ENCODE measurements at places on chromosomes 6 and 20.

GRCh38 chr6:106241498-106241897 is 84.1 kb downstream of the ATG5 start:
- DNase-seq: no peak

DNA sequence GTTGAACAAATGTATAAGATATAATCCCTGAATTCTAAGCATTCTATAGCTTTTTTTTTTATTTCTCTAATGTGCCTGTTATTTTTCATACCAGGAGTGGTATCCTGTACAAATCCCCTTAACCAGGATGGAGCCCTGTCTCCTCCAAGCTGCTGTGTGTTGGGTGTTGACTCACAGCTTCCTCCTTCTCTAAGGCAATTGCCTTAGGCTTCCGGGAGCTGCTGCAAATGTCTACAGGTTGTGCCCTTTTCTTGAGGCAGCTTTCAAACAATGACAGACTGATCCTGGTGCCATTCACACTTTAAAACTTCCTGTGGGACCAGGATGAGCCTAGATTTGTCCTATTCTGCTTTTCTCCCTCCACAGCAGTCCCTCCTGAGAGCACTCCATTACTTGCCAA is 173.2 kb downstream of the BTBD3 start:
- DNase-seq: no peak

GRCh38 chr6:46059608-46060007 is 43.9 kb upstream of the CLIC5 start:
- DNase-seq: no peak

DNA sequence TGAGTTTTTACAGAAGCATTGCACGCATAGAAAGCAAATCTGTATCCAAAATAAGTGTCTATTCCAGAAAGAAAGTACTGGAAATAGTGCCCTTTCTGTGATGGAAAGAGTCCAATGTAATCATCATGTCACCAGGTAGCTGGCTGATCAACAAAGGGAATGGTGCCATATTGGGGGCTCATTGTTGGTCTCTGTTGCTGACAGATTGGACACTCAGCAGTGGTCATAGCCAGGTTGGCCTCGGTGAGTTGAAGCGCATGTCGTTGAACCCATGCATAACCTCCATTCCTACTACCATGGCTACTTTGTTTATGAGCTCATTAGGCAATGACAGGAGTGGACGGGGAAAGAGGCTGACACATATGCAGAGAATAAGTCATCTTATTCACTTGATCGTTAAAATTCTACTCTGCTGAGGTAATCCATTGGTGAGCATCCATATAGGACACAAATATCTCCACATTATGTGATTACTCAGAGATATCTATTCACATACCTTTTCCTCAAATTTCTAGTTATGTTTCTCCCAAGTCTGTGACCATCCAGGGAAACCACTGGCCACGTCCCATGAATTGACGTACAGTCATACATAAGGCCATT is 560.5 kb downstream of the HAO1 start:
- no peak for DNase-seq

GRCh38 chr6:144467921-144468320 is 182.8 kb downstream of the UTRN start:
- DNase-seq: no peak

DNA sequence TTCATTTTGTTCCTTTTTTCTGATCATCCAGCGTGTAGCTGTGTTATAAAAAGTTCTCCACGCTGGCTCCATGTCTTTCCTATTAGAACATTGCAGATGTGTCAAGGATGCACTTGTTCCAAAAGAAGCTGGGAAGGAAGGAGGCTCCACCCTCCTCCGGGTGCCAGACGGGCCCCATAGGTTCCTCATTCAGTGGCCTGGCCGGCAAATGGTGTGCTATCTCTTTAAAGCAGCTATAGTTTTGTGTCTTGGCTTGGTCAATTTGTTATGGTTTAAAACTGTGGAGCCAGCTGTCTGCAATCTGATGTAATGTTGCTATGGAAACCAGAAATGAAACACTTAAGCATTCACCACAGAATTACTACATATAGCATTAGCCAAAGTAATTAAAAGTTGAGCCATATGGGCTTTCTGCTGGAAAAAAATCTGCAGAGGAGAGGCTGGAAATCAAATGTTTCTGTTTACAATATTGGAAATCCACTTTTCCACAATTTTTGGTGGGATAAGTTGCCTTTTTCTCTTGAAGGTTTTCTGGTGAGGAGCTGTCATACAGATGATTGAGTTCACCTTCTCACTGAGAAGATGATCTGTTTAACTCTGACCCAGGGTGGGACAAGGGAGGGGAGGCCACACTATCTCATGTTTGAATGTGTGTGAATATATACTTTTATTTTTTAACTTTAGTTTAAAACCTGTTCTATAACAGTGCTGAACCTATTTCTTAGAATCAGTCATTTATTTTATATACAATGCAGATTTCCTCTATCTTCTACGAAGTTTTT is 167.4 kb downstream of the SASH1 start:
- DNase-seq: no peak

- no peak for DNase-seq
Measured at GRCh38 chr6:130377915-130378314, 12.1 kb downstream of the TMEM200A start.

- DNase-seq: no peak
Measured at GRCh38 chr6:129314575-129314974, 395.4 kb downstream of the ARHGAP18 start.

- no peak for DNase-seq
Measured at GRCh38 chr6:87905101-87905641, 142.5 kb upstream of the SPACA1 start.

- DNase-seq: no peak
Measured at GRCh38 chr6:51495096-51495495, 592.3 kb downstream of the PKHD1 start.

DNA sequence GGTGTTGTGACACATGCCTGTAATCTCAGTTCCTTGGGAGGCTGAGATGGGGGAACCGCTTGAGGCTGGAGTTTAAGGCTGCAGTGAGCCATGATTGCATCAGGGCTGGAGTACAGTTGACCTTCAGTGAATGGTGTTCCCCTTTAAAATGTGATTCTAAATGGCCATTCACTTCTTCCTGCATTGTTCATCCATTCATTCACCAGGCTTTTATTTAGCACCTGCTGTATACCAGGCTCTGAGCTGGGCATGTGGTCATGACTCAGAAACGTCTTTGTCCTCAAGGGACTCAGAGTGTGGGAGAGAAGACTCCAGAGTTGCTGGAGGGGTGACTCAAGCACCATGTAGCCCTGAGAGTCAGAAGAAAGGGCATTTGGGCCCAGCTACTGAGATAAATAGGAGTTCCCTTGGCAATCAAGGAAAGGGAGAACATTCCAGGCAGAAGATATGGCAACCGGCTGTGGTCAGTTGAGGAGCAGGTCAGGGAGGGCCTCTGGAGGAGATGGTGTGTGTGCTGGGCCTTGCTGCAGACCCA is 101.1 kb downstream of the DLGAP4 start:
- no peak for DNase-seq

- no peak for DNase-seq
Measured at GRCh38 chr6:20652299-20653084, 118.2 kb downstream of the CDKAL1 start.

DNA sequence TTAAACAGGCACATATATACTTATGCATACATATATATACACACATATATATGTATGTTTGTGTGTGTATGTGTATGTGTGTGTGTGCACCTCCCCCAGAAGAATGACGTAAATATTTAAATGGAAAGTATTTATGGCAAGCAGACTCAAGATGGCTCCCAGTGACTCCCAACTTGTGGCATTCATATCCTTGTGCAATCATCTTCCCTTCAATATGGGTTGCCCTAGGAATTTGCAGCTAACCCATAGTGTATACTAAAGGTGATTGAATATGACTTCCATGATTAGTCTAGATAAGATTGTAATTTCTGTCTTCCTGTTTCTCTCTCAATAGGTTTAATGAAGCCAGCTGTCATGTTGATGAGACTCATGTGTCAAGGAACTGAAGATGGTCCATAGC is 127.6 kb downstream of the TRDN start:
- DNase-seq: no peak

DNA sequence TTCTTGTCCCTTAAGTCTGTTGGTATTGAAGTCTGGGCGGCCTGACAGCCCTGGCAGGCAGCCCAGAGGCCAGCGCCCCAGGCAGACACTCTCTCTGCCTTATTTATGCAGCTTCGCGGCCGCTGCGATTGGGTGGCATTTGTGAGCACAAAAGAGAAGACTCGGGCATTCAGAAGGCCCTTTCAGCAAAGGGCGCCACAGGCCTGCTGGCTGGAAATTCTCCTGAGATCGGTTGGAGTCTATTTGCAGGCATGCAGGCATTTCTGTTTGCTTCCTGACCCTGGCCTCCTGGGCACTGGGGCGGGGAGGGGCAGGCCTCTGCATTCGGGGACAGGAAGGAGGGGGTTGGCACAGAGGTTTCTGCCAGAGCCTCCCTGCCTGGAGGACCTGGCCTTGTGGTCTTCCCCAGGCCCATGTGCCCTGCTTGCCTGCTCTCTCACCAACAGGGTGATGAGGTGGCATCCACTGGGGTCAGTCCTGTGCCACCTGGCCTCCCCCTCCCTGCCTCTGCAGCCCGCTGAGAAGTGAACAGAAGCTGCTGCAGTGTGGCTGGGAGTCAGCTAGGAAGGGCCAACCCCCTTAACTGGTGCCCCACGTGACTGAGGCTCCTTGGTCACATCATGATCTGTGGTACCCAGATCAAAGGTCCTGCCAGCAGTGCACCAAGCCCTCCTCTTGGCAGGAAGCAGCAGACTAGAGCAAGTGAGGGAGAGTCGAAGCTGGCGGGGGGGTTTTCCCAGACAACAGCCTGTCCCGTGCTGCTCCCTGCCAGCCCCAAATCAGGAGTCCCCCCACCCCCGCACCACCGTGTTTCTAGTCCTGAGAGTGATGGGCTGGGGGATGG is 16.6 kb upstream of the CCDC167 start:
- DNase-seq: peak; percentile 91

- DNase-seq: no peak
Measured at GRCh38 chr6:137637121-137637520, 142.9 kb upstream of the OLIG3 start.

DNA sequence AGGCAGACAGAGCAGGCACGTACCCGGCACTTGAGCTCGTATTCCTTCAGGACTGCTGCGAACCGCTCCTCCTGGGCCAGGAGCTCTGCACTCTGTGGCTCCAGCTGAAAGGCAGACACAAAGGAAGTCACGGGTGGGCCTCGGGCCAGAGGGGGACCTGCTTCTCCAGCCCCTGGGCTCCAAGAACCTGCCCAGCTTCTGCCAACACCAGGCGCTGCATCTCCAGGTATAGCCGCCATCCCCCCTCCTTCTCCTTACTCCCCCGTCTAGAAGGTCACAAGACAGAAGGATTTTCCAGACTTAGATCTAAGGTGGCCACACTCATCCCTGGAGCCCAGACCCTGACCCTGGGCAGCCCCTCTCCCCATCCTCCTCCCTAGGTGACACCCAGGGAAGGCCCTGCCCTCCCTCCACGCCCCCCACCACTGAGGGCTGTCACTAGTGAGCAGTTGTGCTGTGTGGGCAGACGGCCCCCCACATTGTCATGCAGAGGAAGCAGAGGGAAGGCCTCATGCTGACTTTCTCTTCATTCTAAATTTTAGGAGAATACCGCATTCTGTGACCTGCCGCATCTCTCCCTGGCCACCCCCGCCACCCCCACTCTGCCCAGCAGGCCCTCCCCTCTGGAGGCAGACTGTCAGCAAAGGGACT is 81.9 kb downstream of the GINS1 start:
- no peak for DNase-seq

GRCh38 chr6:144103026-144103563 is 7.7 kb upstream of the SF3B5 start:
- no peak for DNase-seq

- DNase-seq: no peak
Measured at GRCh38 chr6:165013701-165014100, 295.7 kb downstream of the C6orf118 start.

GRCh38 chr6:89144354-89144906 is 1.4 kb upstream of the PM20D2 start:
- DNase-seq: no peak

GRCh38 chr6:63783096-63783495 is 147.5 kb downstream of the PHF3 start:
- DNase-seq: no peak

- DNase-seq: no peak
Measured at GRCh38 chr20:33482581-33482980, 7.3 kb upstream of the CBFA2T2 start.

DNA sequence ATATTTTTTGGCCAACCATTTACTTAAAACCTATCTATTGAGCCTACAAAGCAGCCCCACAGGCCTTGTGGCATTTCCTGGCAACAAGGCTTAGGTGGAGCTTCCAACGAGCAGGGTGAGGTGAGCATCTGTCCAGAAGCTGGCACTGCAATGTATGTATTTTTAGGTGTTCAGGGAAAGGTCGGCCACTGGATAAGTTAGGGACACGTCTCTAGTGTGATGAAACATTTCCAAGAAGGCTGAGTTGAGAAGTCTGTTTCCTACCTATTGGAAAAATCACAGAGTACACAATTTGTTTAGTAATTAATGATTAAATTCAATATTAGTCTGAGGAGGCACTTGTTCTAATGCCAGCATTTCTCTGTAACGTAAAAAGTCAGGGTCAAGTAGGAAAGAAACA is 17.8 kb upstream of the RCAN2 start:
- DNase-seq: no peak
